ENCODE measurements at places on chromosomes 6 and 20. TPM values are rescaled to one million over a fixed set of nuclear protein-coding genes. Genes with fewer than 3 reads are reported as not detected.

RPL7L1 gene
- total RNA-seq = 90.0 TPM

DNA sequence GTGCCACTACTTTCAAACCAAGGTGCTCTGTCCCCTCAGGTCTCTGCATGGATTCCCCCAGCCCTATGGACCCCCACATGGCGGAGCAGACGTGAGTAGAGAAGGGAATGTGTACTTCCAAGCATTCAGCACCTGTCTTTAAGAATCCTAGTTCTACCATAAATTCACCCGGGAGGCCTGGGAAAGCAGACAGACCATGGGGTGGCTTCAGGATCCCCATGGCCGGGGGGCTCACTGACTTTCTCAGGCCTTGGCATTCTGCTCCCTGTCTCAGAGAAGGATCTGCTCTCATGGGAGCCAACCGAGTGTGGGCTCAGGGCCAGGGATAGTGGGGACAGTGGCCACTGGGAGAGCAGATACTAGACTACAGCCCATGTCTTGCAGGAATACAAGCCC lies 2.3 kb downstream of the CDC25B start:
- DNase-seq = no peak

LY6G6C gene
- not detected for total RNA-seq

DNA sequence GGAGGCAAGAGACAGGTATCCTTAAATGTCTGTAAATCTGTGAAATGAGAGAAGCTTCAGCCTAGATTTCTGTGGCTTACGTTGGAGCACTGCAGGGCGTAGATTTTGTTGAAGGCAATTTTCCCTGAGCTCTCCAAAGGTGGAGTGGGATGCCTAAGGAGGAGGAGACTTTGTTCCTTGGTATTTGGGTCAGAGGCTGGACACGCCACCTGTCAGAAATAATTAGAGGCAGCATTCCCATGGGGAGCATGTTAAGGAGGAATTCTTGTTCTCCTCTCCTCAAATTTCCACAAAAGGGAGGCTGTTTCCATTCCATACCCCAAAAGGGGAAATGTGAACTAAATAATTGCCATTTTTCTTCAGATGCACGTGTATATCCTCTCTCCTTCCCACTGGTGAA lies 11.1 kb upstream of the SCGN start:
- no peak for DNase-seq
